ENCODE measurements at places on chromosomes 12 and 14. TPM values are rescaled to one million over a fixed set of nuclear protein-coding genes. Genes with fewer than 3 reads are reported as not detected.

- no peak overlapping the region for H3K27ac ChIP-seq
- no peak overlapping the region for H3K4me3 ChIP-seq
- no peak for DNase-seq
Observed at GRCh38 chr12:106195621-106196027, 52.2 kb downstream of the CKAP4 start.

- no peak for DNase-seq
- peaks cover 2% of the 10 kb centered on the region for H3K27me3 ChIP-seq
- peaks cover 6% of the 10 kb centered on the region for H3K4me1 ChIP-seq
- H3K4me3 ChIP-seq, result no peak overlapping the region
Observed at GRCh38 chr12:10405294-10405693, 4.3 kb downstream of the KLRC4 start.

GRCh38 chr12:1692895-1693610 lies 2.2 kb downstream of the ADIPOR2 start:
- peak overlapping the region; percentile 41 for H3K27ac ChIP-seq
- no peak for DNase-seq
- H3K27me3 ChIP-seq, result no peaks in the 10 kb centered on the region

- no peaks in the 10 kb centered on the region for H3K36me3 ChIP-seq
- no peaks in the 10 kb centered on the region for H3K27me3 ChIP-seq
- H3K4me3 ChIP-seq, result no peak overlapping the region
- no peak overlapping the region for H3K27ac ChIP-seq
- H3K4me1 ChIP-seq, result no peaks in the 10 kb centered on the region
- DNase-seq, result no peak
Observed at GRCh38 chr14:97655169-97655948, 858.2 kb downstream of the VRK1 start.

- no peaks in the 10 kb centered on the region for H3K4me1 ChIP-seq
- H3K27me3 ChIP-seq, result peaks cover 45% of the 10 kb centered on the region
Observed at GRCh38 chr12:114662512-114663177, 21.3 kb downstream of the TBX3 start.

Gene NANOG
- total RNA-seq, result not detected

DNA sequence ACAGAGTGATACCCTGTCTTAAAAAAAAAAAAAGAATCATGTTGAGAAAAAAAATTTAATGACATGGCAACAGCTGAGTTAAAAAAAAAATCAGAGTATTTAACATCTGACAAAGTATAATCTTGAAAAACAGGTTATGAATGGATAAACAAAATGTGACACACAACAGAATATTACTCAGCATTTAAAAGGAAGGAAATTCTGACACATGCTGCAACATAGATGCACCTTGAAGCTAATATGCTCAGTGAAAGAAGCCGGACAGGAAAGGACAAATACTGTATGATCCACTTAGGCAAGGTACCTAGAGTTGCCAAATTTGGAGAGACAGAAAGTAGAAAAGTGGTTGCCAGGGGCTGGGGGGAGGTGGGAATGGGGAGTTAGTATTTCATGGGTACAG lies 19.4 kb upstream of the EIF2B2 start:
- H3K36me3 ChIP-seq, result no peaks in the 10 kb centered on the region
- no peaks in the 10 kb centered on the region for H3K27me3 ChIP-seq
- H3K4me1 ChIP-seq, result no peaks in the 10 kb centered on the region

Gene TMEM119
- total RNA-seq, result not detected

GRCh38 chr12:54033980-54034784 lies 1.3 kb downstream of the HOXC5 start:
- peaks cover 61% of the 10 kb centered on the region for H3K27me3 ChIP-seq
- DNase-seq, result no peak
- no peak overlapping the region for H3K27ac ChIP-seq
- H3K36me3 ChIP-seq, result no peaks in the 10 kb centered on the region
- H3K4me1 ChIP-seq, result peaks cover 27% of the 10 kb centered on the region

Measured in activated B cell treated with CpG ODN at 0.5 μM for 24 hours (primary cell).